Fibroblast of pulmonary artery (primary cell): ENCODE measurements at places on chromosomes 3 and 15.

GRCh38 chr15:45729141-45729540 lies 94.3 kb downstream of the SQOR start:
- peak; percentile 11 for DNase-seq

GRCh38 chr15:100834731-100835130 lies 44.9 kb upstream of the ALDH1A3 start:
- no peak for DNase-seq

GRCh38 chr3:171129827-171130226 lies 103.3 kb upstream of the SLC2A2 start:
- peak; percentile 39 for DNase-seq

DNA sequence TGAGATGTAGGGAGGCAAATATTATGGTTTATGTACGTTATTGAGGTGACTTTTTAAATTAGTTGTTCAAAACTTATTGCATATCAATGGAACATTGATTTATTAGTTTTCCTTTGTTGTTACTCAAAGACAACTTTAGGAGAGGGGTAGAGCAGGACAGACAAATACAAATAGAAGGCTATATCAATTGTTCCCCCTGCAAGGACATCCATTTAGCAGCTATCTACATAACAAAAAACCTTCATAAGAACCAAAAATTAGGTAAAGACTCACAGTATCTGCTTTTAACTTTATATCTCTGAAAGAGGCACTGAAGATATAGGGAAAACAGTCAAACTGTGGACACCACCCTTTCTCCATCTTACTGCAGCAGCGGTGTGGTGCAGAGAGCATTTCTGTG lies 958.8 kb downstream of the DIPK2A start:
- no peak for DNase-seq

DNA sequence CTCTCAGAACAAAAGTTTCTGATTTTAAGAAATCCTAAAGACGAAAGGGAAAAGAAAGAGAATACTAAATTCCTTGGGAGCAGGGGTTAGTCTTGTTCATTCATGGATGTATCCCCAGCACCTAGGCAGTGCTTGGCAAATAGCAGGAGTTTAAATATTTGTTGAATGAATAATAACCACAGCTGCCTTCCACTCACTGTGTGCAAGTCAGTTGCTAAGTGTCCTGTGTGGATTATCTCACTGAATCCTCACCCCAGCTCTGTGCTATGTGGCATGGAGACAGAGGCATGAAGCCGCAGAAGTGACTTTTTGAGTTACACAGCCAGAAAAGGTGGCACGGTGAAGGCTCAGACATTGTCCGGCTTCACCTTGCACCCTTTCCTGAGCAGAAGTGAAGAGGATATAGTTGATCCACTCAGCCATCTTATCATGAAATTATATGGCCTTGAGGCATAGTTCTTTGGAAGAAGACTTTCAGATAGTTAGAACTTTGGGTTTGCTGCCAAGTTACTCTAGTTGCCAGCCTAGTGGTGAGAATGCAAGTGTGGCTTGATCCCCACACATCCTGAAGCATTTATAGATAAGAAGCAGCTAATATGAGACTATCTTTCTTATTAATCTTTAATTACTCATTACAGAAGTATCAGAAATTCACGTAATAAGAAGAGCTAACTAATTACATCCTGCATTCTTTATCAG lies 355.5 kb downstream of the LRTM1 start:
- DNase-seq = peak; percentile 3

- peak; percentile 4 for DNase-seq
Observed at GRCh38 chr15:79769069-79769481, 127.7 kb downstream of the MTHFS start.

- DNase-seq = peak; percentile 35
Observed at GRCh38 chr15:75650908-75651809, 3.4 kb downstream of the SNX33 start.

- no peak for DNase-seq
Observed at GRCh38 chr3:105424412-105425152, 57.9 kb downstream of the ALCAM start.

GRCh38 chr3:190013943-190014924 lies 106.5 kb downstream of the P3H2 start:
- DNase-seq = no peak

GRCh38 chr3:16242177-16242576 lies 22.6 kb downstream of the DPH3 start:
- DNase-seq = no peak

GRCh38 chr3:152695840-152696239 lies 139.1 kb upstream of the P2RY1 start:
- no peak for DNase-seq

GRCh38 chr3:149767720-149768119 lies 15.4 kb upstream of the COMMD2 start:
- DNase-seq = no peak

DNA sequence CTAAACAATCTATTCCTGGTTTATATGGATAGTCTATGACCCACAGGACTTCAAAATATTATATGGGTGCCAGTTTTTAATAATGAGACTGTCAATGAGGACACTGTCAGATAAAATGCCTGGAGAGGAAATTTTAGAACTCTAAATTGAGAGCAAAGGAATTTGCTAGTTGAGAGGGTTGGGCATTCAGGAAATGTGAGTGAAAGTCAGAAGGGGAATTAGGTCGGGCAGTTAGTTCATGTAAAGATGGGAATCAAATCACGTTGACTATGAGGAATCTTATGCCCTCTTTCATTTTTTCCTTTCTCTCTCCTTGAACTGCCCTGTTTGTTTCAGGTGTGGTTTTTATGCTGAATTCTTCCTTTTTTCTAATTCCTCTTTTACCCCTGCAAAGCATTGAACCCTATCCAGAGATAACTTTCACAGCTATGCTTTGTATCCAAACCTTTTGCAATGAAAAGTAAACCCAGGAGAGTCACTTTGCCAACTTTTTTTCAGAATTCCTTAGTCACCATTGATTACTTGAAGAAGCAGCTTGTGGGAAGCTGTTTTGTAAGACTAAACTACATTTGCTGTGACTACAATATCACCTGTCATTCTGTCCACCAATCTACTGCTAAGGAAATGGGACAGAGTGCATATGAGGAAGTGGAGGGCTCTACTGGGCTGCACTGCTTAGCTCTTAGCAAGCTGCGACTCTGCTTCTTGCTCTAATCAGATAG lies 27.8 kb downstream of the CHP1 start:
- DNase-seq = peak; percentile 55

GRCh38 chr15:81189583-81190283 lies 6.9 kb upstream of the IL16 start:
- DNase-seq = peak; percentile 99

GRCh38 chr3:108088146-108088545 lies 2.7 kb downstream of the CD47 start:
- DNase-seq = no peak

- no peak for DNase-seq
Observed at GRCh38 chr3:38648659-38649499, 608 bp downstream of the SCN5A start.

DNA sequence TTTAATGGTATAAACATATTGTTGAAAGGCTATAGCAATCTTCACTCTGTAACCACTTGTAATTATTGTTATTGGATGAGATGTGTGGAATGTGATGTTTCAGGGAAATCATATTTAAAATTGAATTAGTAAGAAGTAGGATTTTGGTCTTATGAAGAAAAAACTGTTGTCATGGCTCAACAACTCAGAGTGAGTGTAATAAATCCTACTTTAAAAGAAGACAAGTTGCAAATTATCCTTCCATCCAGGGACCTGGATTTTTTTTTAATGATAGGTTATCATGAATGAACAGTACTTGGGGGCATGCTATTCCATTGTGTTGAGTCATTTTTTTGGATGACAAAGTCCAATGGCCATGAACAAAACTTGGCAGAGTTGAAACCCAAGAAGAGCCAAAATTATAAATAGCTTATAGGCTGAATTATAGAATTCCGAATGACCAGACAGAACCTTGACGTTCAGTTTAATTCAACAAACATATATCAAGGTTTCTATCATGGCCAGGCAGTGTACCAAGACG lies 625.5 kb upstream of the ZNF717 start:
- peak; percentile 1 for DNase-seq

DNA sequence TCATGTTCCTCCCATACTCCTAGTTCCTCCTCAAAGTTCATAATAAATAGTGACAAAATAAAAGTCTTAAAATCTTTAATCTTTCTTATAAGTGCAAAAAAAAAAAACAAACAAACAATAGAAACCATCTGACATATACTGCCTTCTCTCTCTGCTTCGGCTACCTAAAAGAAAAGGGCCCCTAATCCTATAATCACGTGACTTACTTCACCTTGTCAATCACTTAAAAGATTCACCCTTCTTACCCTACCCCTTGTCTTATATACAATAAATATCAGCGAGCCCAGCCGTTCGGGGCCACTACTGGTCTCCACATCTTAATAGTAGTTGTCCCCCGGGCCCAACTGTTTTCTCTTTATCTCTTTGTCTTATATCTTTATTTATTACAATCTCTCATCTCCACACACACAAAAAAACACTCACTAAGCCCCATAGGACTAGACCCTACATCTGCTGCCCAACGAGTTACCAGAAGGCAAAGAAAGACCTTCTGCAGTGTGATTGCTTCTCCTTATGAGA lies 28.8 kb downstream of the MKRN3 start:
- no peak for DNase-seq

GRCh38 chr3:54376142-54376807 lies 253.9 kb downstream of the CACNA2D3 start:
- DNase-seq = peak; percentile 40

GRCh38 chr3:133663569-133664313 lies 2.0 kb upstream of the TOPBP1 start:
- peak; percentile 58 for DNase-seq

GRCh38 chr15:68500363-68501258 lies 68.6 kb upstream of the ITGA11 start:
- no peak for DNase-seq

DNA sequence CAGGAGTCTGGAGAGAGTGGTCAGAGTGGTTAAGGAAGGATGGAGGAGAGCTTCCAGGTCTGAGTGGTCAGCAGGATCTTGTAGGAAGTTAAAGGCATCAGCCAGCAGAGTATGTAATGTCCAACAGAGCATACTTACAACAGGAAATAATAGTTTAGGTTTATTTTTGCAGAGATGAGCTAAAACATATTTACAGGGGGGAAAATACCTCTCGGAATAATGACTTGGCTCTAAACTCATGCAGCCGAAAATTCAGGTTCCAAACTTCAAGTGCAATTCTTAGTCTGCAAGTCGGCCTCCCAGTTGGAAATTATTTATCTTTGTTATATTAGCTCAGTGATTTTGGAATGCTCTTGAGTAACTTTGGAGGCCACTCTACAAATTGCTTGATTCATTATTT lies 385.0 kb upstream of the C2CD4B start:
- no peak for DNase-seq

GRCh38 chr3:55183201-55183600 lies 255.3 kb upstream of the LRTM1 start:
- no peak for DNase-seq

- no peak for DNase-seq
Observed at GRCh38 chr3:43077707-43078106, 28.2 kb downstream of the POMGNT2 start.

GRCh38 chr15:78108300-78109084 lies 16.1 kb downstream of the SH2D7 start:
- peak; percentile 89 for DNase-seq

- peak; percentile 67 for DNase-seq
Observed at GRCh38 chr3:30751610-30752299, 142.7 kb downstream of the GADL1 start.

DNA sequence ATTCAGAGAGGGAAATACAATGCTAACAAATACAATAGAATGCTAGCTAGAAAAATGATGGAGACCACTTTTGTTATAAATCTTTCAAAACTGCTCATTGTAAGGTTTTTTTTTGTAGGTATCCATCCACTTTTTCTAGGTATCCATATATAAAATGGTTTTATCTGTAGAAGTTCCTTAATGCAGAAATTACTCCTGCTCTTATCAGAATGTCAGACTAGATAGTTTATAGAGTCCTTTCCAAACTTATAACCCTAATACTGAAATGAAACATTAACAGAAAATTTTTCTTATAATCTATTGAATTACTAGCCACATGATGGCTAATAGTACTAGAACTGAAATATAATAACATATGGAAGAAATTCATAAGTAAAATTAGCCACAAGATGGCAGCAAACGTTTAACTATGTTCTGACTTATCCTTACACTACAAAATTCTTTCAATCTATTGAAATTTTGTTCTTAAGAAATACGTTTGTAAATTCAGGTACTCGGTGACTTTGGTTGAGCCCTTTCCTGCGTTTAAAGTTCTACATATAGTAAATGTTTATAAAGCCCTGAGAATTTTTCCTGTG lies 58.5 kb downstream of the ECT2 start:
- peak; percentile 82 for DNase-seq

DNA sequence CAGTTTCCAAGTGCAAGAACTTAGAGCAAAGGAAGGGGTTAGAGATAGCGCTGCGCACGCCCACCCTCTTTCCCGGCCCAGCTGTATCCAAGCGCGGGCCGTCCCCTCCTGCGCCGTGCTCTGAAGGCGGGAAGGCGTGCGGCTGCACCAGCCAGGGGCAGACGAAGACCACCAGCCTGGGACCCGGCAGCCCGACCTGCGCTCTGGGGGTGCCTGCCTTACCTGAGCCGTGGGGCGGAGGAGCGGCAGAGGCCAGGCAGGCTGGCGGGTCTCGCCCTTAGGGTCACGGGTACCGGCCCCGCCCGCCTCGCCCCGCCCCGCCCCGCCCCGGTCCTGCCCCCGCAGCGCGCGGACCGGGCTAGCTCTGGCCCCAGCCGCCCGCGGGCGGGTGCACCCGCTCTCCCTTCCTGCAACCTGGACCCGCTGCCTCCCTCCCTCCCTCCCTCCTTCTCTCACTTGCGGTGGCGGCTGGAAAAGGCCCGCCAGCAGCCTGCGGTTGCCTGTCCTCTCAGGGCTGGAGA lies at the start of gene WDR72:
Gene WDR72 (minus strand): TSS at position 253 of the 521 bp plus-strand sequence. CDS start 26,514 bp downstream, outside the sequence.
- DNase-seq = no peak

DNA sequence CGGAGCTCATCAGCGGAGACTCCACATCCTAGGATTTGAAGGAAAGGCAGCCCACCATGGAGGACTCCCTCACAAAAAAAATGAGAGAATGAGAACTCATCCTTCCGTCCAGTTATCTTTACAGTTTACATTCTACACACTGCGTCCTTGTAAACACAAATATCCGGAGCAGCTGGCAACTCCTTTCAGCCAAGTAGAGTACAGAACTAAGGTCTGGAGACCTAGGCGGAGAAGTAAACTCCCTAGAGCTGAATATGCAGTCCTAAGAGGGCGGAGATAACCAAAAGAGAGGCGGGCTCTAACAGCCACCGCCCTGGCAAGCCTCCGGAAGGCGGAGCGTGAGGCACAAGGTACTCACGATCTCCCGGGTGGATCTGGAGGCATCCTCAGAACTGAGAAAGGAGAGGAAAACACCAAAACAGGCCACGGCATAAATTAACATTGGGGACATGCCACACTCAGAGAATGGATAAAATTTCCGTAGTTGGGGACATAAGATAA lies 924 bp upstream of the SIN3A start:
- DNase-seq = peak; percentile 78

GRCh38 chr15:99455789-99456160 lies 110.0 kb upstream of the MEF2A start:
- no peak for DNase-seq

- DNase-seq = peak; percentile 84
Observed at GRCh38 chr15:60390871-60391501, 6.8 kb downstream of the ANXA2 start.
